H54 (cell line): ENCODE measurements at places on chromosomes 12 and 14.

- DNase-seq: no peak
Observed at GRCh38 chr14:33932576-33933345, 18.1 kb downstream of the EGLN3 start.

- no peak for DNase-seq
Observed at GRCh38 chr12:18446061-18446644, 184.8 kb downstream of the PIK3C2G start.

- no peak for DNase-seq
Observed at GRCh38 chr12:47824198-47824597, 4.5 kb upstream of the HDAC7 start.

- peak; percentile 1 for DNase-seq
Observed at GRCh38 chr14:79016828-79017505, 846.8 kb downstream of the NRXN3 start.

GRCh38 chr14:68127166-68127565 lies 307.6 kb downstream of the RAD51B start:
- DNase-seq: no peak

- no peak for DNase-seq
Observed at GRCh38 chr12:6769666-6770065, 2.7 kb upstream of the LAG3 start.

DNA sequence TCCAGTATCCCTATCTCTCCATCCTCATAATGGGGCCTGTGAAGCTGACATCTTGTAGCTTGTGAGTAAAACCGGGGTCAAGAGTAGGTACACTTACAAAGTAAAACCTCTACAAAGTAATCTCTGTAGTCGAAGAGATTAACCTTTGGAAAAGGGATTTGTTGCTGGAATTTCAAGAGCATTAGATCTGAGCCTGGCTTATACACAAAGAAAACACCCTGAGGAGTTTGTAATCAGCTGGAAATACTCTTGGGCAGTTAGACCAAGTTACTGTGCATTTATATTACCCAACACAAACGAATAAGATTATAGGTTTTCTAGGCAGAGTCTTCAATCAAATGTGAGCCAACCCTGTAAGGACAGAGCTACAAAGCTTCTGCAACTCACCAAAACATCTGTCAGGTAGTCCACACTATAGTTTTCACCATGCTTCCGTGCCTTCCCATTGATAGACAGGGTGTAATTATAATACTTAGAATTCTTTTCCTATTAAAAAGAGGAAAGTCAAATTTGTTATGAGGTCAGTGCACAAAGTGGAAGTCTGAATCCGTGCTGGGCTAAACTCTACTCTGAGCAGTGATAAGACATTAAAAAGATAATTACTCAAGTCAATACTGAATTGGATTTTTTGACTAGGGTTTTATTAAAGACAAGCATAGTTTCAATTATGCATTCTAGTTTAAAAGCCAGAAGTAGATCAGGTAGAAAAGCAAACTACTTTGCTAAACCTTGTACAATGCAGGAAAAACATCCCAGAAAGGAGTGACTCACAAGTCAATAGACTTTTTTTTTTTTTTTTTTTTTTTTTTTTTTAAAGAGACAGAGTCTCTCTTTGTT lies 14.6 kb downstream of the GNS start:
- no peak for DNase-seq

DNA sequence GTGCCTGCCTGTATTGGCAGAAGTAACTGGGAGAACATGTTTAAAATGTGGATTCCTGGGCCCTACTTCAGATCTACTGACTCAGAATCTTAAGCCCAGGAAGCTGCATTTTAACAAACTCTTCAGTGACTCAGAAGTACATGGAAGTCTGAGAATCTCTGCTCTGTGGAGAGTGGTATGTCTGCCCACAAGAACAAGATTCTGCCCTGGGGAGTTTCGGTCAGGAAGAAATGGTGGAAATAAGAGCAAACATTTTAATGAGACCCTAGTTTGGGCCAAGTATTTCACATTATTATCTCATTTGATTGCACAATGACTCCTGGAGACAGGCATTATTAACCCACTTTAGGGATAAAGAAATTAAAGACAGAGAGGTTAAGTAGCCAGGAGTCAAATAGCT lies 8.2 kb downstream of the ALDH1L2 start:
- no peak for DNase-seq

GRCh38 chr12:100324498-100324897 lies 32.4 kb upstream of the SLC17A8 start:
- DNase-seq: no peak

GRCh38 chr12:107356266-107356936 lies 263.1 kb upstream of the CRY1 start:
- peak; percentile 55 for DNase-seq

DNA sequence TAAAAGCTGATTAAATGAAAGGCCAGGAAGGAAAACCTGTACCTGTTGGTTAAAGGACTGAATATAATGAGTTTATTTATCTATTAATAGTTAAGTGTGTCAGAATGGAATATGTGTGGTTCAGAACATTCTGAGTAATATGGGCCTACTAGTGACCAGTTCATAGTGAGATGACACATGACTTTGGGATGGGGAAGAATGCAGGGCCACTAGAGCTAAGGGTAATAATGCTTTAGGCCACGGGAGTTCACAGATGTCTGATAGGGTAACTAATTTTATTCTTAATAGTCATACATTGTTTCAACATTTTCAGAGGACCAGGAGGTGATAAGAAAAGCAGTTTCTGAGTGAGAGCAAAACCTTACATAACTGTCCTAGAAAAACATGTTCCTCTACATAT lies 247.8 kb upstream of the OR4E1 start:
- DNase-seq: no peak

DNA sequence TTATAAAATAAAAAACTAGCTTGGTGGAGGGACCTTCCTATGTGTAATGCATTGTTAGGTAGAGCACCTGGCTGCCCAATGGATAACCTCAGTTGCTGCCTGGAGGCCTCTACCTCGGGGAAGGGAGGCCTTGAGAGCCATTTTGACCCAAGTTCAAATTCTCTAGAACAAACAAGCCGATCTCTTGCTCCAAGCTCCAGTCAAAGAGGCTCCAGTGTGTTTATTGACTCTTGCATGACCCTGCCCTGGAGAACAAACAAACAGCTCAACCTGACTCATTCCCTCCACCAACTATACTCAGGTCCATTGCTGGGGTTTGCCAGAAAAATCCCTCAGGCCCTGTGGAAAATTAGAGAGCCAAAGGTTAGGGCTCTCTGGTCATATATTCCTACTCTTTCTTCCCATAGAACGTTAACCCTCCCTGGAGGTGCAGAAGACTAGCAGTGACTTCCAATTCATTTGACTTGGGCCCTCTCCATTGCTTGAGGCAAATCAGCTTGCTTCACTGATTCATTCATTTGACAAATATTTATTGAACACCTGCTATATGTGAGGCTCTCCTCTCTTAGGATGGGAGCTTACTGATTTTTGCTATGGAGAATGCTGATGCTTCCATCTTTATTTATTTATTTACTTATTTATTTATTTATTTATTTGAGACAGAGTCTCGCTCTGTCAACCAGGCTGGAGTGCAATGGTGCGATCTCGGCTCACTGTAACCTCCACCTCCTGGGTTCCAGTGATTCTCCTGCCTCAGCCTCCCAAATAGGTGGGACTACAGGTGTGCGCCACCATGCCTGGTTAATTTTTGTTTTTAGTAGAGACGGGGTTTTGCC lies 73.7 kb upstream of the CISTR start:
- peak; percentile 32 for DNase-seq

DNA sequence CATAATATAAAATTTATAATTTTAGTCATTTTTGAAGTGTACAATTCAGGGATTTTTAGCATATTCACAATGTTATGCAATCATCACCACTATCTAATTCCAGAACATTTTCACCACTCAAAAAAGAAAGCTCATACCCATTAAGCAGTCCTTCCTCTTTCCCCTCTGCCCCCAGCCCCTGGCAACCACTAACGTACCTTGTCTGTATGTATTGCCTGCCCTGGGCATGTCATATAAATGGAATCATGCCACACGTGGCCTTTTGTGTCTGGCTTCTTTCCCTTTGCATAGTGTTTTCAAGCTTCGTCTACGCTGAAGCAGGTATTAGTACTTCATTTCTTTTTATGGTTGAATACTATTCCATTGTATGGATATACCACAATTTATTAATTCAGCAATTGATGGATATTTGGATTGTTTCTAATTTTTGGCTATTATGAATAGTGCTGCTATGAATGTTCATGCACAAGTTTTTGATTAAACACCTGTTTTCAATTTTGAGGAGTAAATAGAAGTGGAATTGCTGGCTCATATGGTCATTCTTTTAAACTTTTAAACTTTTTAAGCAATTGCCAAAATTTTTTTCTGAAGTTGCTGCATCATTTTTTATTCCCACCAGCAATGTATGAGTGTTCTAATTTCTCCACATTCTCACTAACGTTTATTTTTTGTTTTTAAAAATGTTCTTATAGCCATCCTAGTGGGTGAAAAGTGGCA lies 1.6 kb upstream of the SSTR1 start:
- DNase-seq: no peak

DNA sequence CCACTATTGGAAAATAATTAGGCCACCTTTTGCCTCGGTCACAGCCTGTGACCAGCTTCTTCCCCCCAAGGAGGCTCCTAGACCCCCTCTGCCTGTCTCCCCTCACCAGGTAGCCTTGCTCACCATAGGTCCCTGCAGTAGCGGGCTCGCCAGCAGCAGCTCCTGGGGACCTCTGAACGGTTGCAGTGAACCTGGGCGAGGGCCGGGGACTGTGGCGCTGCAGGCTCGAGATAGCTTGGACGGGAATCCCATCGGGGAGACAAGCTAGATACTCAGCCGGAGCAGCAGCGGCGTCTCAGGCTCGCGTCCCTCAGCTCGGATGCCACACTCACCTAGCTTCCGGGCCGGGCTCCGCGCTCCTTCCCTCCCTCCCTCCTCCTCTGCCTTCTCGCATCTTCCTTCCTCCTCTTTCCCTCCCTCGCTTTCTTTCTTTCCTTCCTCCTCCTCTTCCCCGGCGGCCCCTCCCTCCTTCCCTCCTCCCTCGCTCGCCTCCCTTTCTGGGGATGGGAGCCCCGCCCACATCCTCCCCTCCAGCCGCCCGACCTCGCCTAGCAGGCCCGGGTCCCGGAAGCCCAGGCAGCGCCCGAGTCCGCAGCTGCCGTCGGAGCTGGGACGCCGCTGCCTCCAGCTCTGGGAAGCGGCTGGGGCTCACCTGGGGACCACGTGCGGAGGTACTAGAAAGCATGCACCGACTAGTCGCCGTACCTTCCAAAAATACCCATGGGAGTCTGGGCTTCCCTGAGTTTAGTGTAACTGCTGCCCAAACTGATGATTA lies at the start of gene BMP4:
TSS of gene BMP4 (minus strand) at position 399 of the 775 bp plus-strand sequence. CDS start 4,603 bp downstream, outside the sequence.
- DNase-seq: no peak

- no peak for DNase-seq
Observed at GRCh38 chr12:77104792-77105191, 39.4 kb upstream of the E2F7 start.

DNA sequence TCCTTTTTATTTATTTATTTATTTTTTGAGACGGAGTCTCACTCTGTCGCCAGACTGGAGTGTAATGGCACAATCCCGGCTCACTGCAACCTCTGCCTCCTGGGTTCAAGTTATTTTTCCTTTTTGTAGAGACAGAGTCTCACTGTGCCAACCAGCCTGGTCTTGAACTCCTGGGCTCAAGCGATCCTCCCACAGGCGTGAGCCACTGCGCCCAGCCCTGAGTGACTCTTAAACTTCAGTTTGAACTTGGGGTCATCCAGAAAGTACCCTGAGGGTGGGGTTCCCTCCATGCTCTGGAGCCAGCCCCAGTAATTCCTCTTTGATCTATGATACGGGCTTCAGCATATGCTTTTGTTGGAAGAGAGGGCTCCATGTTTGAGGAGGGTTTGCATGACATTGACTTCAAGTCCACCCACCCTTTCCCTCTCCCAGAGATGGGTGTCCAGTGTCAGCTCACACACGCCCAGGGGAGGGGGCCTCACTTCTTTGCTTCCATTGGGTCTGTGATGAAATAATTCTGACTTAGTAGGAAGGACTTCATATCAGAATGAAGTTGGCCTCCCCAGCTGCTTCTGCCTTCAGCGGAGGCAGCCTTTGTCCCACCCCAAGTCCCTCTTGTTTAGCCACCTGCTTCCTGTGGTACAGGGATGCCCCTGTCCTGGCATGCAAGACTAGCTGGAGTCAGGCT lies 11.9 kb downstream of the SDS start:
- DNase-seq: no peak

DNA sequence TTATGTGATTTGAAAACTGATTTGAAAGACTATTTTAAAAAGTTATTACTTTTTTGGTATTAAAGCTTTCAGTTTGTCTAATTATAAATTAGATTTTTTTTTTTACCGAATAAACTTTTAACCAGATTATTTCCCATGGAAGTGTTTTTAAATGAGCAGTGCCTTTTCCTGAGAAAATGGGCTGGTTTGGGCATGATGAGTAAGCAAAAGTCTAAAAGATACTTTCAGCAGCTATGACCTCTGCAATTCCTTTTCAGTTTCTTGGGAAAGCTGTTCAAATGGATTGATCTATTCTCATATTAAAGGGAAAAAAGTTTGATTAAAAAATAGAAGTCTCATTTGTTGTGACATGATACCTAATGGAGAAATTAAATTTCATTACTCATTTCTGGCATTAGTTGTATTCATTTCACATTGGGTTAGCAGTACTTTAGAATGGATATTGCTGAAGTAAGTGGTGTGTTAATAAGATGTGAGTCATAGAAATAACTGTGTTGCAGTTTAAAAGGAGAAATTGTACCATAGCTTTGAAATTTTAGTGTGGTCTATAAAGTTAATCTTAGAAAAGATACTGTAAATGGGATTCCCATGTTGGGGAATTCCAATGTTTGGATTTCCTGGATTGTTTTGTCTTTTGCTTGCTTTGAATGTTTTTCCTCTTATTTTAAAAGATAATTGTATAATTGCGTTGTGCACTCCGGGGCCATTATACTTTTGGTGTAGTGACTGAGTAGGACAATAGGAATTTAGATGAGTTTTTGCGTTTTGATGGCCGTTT lies 21.0 kb downstream of the KTN1 start:
- DNase-seq: no peak

DNA sequence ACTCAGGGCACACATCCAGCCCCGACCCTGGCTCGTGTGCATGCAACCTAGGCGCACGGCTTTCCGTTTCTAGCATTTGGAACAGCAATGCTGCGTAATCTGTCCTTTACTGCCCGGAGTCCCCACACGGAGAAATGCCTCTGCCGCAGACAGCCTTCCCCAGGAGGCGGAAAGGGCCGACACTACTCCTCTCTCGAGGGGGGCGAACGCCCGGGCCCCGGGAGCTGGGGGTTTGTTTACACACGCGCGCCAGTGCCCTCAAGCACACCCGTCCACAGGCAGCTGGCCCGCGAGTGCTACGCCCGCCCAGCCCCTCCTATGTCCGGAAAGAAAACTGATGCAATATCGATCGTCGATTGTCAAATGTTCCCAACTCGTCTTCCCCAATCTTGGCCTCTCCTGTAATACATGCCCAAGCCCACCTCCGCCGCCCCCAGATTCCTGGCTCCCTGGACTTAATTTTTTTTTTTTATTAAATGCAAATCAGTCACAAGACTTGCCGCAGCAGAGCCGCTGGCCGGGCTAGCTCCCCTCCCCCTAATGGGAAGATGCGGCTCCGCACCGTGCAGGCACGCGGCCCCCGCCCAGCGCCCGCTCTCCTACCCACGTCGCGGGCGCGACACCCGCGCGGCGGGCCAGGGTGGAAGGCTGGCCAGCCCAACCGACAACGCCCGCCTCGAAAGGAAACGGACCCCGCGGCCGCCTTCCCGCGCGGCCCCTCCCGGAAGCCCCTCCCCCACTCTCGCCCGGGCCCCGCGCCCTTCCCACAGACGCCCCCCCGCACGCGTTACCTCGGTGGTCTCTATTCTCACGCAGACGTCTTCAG lies 642 bp downstream of the SLC38A2 start:
- no peak for DNase-seq

GRCh38 chr12:109782326-109782703 lies 50.9 kb downstream of the TRPV4 start:
- no peak for DNase-seq
